CD4-positive, alpha-beta T cell treated with Interleukin-6 at 100 ng/mL for 8 hours (primary cell): ENCODE measurements at places on chromosomes 7 and 10.

DNA sequence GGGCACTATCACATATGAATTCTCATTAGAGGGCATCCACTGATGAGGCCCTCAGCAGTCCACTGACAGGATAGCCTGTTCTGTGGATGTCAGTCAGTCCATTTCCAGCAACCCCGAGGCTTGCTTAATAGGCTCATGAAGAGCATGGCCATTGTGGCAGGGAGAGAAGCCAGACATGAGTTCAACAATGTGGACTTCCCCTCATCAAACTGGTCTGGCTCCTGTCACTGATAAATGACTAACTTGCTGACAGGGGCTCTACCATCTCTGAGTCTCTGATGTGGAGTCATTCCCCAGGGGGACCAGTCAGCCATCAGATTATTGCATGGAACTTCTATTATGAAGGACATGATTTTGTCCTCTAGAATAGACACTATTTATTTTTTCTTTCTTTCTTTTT lies 19.8 kb upstream of the TRIL start:
- no peak for DNase-seq

- no peak for DNase-seq
Measured at GRCh38 chr10:30386801-30387588, 37.9 kb upstream of the MTPAP start.

DNA sequence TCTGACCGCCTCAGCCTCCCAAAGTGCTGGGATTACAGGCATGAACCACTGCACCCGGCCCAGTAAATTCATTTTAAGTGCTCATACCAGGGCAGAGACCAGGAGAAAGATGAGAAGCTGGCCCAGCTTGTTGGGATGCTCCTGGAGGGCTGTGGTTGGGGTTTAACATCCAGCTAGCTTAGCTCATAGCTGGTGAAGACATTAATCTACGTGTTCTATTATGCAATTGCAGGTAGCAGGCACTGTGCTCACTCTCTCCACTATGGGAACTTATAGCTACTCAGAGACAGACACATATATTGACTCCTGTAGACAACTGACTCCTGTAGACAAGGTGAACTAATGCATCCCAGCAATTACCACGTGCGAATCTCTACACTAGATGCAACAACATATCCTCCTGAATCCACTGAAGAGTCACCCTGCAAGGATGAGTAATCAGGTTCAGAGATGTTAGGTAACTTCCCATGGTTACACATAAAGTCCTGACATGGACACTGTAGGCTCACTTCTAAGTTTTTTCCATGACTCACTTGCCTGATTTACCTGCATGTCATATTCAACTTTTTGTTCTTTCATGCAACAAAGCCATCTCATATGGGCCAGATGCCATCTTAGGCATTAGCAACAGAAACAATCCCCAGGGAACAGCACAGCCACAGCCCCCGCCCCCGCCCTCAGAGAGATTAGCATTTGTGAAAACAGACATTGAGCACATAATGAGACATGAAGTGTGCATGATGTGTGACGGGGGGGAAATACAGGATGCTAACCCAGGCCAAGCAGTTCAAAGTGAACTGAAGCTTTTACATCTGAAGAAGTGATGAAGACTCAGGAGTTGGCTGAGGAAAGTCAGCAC lies 37.2 kb downstream of the ERLIN1 start:
- DNase-seq = no peak

DNA sequence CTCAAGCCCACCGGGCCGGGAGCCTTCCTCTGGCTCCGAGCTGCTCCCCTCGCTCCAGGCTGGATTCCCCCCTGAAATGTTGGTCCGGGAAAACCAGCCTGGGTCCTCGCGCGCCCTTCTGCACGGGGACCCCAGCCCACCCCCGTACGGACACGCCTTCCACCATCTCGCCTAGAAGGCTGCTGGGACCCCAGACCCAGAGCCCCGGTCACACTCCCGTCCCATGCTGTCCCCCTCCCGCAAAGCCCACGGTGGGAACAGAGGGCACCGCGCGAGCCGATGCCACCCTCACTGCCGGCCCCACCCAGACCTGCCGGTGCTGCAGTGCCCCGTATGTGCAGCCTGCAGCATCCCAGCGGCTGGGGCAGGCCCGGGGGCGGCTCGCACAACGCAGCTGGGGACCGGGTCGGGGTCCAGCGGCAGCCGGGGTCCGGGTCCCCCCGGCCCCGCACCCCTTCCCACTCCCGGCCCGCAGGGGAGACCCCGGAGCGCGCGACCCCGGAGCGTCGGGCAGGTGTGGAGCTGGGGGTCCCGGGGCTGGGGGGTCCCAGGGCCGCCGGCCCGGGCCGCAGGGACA lies 871 bp downstream of the SPOCK2 start:
- DNase-seq = peak; percentile 52

DNA sequence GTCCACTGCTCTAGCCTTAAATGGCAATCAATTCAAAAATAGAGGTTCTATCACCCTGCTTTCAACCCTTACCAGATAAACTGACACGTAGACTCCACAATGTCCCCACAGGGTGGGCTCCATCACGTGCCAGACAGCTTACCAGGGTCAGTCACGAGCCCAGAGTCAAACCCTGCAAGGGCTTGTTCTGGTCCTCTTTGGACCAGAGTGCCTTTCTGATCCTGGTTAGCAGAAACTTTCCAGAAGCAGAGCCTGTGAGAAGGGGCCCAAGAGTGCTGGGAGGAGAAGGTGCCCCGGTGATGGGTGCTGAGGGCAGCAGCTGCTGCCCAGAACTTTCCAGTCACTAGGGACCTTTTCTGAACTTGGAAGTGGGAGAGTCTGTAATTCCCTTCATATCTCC lies 354 bp upstream of the GIMAP5 start:
- no peak for DNase-seq
